ENCODE measurements at places on chromosomes 12 and 14.

DNA sequence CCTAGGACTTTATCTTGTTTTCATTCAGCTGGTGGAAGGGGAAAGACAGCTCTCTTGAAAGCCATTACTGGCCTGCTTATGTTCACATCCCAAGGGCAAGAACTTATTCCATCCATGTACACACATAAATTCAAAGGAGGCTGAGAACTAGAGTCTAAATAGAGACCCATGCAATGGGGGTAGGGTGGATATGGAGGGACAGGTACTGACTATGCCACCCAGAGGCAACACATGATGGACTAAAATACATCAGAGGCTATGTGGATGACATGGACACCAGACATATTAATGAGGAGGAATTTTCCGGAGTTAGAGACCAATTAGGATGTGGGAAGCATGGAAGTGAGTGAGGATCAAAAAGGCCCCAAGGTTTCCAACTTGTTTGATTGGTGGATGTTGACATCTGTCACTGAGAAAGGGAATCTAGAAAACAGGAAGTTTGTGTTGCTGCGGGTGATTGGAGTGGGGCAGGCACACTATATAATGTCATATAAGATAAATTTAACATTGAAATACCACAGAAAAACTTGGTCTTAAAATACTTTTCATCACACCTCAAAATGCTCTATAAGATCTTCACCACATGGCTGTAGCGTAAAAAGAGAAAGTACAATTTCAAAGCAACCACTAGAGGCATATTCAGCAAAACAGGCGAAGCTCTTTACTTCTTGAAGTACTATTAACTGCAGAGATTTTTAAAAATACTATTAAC lies 130.4 kb downstream of the GRIP1 start:
- no peak for DNase-seq

GRCh38 chr12:57515934-57516541 lies 4.3 kb downstream of the DDIT3 start:
- DNase-seq = no peak

- DNase-seq = no peak
Measured at GRCh38 chr14:82075566-82075965, 541.9 kb upstream of the SEL1L start.

DNA sequence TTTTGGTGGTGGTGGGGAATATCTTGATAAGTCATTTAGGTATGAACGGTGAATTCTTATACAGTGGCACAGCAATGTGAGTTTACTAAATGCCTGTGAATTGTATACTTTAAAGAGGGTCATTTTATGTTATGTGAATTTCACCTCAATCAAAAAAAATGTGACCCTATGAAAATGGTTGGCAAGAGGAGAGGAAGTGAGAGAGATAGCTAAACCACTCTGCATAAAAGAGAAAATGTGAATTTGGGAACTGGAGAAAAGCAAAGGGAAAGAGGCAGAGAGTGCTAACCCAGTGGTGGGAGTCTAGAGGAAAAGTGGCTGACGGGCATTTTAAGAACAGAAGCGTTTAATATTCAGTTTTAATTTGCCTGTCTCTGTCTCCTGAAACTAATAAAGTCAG lies 93.8 kb downstream of the SLC38A6 start:
- DNase-seq = no peak

GRCh38 chr12:116392061-116392460 lies 114.6 kb upstream of the MED13L start:
- no peak for DNase-seq

- DNase-seq = no peak
Measured at GRCh38 chr12:93151079-93151762, 222.1 kb upstream of the EEA1 start.

GRCh38 chr12:47549258-47549657 lies 156.6 kb downstream of the RPAP3 start:
- DNase-seq = no peak

DNA sequence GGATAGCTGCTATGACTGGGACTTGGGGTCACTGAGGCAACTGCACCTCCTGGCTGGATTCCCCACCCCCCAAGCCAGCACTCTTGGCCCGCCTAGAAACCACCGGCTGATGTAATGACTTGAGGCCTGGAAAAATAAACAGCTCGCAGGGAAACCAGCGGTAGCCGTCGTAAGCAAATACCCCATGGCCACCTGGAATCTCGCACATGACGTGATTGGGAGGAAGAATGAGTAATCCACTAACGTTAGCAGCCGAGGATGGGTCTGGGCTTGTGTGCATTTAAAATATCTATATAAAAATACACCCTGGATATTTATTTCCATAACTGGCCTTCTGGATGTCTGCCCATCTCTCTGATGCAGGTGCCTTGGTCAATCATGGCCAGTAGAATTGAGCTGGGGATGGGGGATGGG lies 120.1 kb downstream of the SMOC1 start:
- DNase-seq = no peak

DNA sequence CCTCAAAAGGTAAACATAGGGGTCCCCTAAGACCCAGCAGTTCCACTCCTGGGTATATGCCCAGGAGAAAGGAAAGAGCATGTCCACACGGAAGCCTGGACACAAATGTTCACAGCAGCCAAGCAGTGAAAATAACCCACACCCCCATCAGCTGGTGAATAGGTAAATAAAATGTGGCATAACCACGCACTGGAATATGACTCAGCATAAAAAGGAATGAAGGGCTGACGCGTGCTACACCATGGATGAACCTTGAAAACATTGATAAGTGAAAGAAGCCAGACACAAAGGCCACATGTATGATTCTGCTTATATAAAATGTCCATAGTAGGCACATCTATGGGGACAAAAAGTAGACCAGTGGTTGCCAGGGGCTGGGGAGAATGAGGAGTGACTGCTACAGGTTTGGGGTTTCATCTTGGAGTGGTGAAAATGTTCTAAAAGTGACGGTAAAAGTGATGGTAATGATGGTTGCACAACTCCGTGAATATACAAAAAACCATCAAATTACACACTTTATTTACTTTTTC lies 3.8 kb upstream of the SCARB1 start:
- DNase-seq = no peak

GRCh38 chr14:104023325-104024055 lies 62.0 kb upstream of the ASPG start:
- no peak for DNase-seq

GRCh38 chr14:96816281-96816680 lies 19.1 kb downstream of the VRK1 start:
- no peak for DNase-seq

GRCh38 chr12:112992541-112993398 lies 14.5 kb downstream of the OAS2 start:
- no peak for DNase-seq

- DNase-seq = no peak
Measured at GRCh38 chr14:75363570-75364227, 64.1 kb upstream of the JDP2 start.

- DNase-seq = no peak
Measured at GRCh38 chr12:66531766-66532165, 147.1 kb downstream of the GRIP1 start.

DNA sequence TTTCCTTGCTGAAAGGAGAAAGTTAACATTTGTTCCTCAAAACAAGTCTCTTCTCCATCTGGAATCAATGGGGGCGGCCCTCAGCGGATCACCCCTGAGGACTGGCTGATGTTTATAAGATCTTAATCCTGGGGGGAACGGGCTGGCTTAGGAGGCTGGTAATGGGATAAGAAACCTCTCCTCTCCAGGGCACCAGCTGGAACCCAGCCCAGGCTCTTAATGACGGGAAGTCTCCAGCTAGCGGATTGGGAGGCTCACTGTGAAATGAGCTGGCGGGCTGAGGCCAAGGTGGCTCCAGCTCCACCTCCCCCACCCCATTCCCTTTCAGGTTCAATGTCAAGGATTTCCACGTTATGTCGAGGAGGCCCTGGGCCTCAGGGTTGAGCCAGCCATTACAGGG lies 1133.0 kb downstream of the VRK1 start:
- DNase-seq = no peak

GRCh38 chr12:49825971-49826421 lies 2.2 kb downstream of the NCKAP5L start:
- no peak for DNase-seq

- no peak for DNase-seq
Measured at GRCh38 chr12:69910694-69911093, 85.7 kb downstream of the MYRFL start.

DNA sequence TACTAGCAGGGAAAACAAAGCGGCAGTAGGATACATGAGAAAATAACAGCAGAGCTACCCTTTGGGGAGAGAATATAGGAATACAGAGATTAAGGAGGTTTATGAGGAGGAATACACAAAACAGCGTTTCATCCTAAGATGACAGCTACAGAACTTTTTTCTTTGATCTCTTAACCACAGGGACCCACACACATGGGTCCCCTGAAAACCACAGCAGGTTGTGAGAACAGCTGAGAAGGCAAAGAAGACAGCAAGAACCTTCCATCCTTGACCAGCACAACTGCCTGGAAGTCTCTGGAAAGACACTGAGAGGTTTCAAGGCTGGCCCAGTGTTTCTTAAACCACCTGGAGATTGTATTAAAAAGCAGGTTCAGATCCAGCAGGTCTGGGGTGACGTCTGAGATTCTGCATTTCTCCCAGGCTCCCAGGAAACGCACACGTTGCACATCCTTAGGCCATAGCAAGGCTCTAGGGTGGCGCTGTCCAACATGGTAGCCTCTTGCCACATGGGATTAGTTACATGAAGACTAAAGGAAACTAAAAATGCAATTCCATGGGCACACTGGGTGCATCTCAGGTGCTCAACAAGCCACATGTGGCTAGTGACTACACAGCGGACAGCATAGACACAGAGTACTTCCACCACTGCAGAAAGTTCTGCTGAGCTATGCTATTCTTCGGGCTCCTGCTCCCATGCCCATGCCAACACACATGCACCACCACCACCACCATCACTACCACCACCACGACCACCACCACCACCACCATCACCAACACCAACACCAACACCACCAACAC lies 92.3 kb downstream of the FOXN3 start:
- DNase-seq = no peak

DNA sequence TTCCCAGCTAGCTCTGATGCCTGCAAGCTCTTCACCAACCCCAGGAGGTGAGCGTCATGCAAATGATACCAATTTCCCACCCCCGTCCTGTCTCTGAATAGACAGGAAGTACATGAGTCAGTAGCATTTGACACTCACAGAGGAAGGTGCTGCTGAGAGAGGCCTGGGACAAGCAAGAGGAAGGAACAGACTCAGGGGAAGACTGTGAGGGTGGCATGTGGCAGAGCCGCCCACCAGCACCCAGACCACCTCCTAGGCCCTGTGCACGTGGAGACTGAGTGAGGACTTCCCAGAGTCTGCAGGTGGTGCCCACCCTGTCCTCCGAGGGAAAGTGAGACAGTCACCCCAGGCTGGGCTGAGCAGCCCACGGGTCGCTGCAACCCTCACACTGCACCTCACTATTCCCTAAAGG lies 199.5 kb upstream of the SFSWAP start:
- DNase-seq = no peak

- no peak for DNase-seq
Measured at GRCh38 chr12:64618953-64619590, 8.8 kb downstream of the RASSF3 start.

- peak; percentile 74 for DNase-seq
Measured at GRCh38 chr14:33938131-33938949, 12.5 kb downstream of the EGLN3 start.

DNA sequence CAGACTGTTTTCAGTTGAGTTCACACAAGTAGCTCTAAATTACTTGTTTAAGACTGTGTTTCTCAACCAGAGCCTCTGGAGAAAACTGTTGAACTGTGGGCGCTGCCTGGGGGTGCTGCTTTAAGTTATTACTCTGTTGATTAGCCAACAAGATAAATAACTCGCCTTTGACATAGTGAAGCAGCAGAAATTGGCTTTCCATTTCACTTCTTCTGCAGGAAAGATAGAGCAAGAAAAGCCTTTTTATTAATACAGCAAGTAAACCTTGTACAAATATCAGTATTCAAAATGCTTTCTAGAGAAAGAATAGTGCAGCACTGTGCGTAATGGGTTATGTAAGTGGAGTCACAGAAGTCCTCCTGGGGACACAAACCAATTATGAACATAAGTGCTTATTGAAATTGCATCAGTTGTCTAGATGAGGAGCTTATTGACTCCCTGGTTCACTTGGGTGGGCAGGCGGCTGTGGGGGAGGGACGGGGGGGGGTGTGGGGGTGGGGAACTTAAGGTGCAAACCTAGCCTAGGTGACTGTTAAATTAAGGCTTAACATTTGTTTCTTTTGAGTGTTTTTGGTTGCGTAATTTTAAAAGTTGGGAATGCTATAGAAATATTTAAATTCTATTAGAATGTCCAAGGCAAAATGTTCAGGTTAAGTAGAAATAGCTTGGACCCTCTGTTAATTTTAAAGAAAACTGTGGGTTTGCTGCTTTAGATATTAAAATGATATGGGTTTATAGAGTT lies 6.3 kb downstream of the FRS2 start:
- DNase-seq = no peak

DNA sequence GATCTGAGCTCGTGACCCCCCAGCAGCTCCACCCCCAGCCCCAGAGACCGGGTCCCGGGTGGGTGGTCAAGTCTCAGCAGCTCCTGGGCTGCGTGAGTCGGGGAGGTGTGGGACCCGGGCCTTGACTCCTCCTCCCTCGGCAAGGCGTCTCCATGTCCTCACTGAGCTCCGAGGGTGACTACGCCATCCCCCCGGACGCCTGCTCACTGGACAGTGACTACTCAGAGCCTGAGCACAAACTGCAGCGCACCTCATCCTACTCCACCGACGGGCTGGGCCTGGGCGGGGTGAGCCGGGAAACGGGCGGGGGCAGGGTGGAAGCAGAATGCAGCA lies 28.1 kb downstream of the PIGH start:
- DNase-seq = no peak

- DNase-seq = no peak
Measured at GRCh38 chr14:33556382-33557121, 394.3 kb downstream of the EGLN3 start.

DNA sequence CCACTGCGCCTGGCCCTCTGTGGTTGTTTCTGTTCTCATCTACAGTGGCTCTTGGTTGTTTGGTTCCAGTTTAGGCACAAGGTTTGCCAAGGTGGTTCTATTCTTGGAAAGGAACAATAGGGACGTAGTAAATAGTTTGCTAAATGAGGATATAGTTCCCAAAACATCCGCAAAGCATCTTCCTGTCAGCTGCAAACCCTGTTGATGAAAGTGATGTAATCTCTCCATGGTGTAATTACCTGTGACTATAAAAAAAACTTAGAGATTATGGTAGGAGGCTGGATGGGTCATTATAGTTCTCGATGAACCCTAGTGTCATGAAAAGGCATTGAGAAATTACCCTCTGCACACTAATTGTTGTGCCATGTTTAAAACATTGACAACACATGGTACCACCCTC lies 52.9 kb downstream of the SUSD6 start:
- DNase-seq = no peak

GRCh38 chr14:93186466-93186865 lies 1.3 kb downstream of the LYSET start:
- DNase-seq = no peak

- no peak for DNase-seq
Measured at GRCh38 chr12:58028294-58028693, 86.9 kb downstream of the ATP23 start.
